ENCODE measurements at places on chromosomes 1 and 21.

- DNase-seq: peak; percentile 59
Observed at GRCh38 chr1:42765832-42766740, 742 bp downstream of the P3H1 start.

- DNase-seq: no peak
Observed at GRCh38 chr1:24865587-24865986, 64.5 kb downstream of the RUNX3 start.

DNA sequence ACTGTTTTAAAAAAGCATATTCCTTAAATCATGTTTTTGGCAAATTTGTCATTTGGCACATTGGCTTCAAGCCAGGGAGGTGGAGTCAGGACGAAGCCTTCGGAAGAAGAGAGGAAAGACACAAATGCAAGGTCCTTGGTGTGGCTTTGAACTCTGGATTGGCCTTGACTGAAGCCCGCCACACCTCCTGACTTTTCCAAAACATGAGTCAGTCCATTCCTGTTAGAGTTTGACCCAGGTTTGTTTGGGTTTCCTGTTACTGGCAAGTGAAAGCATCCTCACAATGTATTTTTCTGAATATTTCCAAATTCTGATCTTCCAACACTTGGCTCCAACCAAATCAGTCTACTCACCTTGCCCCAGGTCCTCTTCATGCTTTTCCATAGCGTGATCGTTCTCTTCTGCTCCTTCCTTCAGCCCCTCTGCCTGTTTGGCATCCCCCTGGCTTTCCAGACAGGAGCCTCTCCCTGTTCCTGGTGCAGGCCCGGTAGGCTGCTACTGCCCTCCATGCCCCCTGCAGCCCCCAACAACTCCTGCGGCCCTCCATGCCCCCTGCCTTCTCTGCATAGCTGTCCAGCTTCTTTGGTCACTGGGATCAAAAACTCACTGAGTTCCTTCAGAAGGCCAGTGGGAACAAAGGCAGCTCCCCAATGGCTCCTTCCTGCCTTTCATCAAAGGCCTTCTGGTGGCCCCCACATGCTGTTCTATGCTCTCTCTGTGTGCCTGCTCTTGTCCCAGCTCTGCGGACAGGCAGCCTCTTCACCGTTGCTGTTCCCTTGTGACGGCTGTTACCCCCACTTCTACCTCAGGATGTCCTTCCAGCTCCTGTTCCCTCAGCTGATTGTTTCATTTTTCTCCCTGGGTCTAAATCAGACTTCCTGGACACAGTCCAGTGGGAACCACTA lies 30.4 kb upstream of the SLC30A1 start:
- no peak for DNase-seq

- DNase-seq: no peak
Observed at GRCh38 chr1:204931768-204932572, 61.3 kb downstream of the NFASC start.

- no peak for DNase-seq
Observed at GRCh38 chr1:33010932-33011731, 25.6 kb downstream of the AK2 start.

GRCh38 chr1:20281801-20282200 lies 8.9 kb upstream of the VWA5B1 start:
- DNase-seq: no peak

DNA sequence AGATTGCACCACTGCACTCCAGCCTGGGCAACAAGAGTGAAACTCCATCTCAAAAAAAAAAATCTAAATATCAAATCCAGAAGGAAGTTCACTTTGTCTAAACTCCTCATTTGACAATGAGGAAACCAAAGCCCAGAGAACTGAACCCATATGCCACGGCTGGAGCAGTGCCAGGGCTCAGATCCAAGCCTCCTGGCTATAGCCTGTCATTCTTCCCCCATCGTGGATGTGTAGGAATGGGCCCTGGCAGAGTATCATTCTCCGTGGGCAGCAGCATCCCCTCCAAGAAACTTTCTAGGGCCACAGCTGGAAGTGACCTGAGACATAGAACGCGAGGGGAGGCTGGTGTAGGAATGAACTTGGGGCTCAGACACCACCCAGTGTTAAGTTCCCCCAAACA lies 47.2 kb downstream of the CAPN9 start:
- no peak for DNase-seq

GRCh38 chr1:235831148-235831547 lies 35.6 kb downstream of the LYST start:
- no peak for DNase-seq

- no peak for DNase-seq
Observed at GRCh38 chr1:42118125-42118524, 35.1 kb upstream of the GUCA2B start.

- no peak for DNase-seq
Observed at GRCh38 chr1:168806952-168807351, 77.9 kb upstream of the DPT start.

GRCh38 chr1:58107943-58108342 lies 438.6 kb downstream of the OMA1 start:
- no peak for DNase-seq

- DNase-seq: no peak
Observed at GRCh38 chr1:75625795-75626194, 14.9 kb upstream of the SLC44A5 start.

DNA sequence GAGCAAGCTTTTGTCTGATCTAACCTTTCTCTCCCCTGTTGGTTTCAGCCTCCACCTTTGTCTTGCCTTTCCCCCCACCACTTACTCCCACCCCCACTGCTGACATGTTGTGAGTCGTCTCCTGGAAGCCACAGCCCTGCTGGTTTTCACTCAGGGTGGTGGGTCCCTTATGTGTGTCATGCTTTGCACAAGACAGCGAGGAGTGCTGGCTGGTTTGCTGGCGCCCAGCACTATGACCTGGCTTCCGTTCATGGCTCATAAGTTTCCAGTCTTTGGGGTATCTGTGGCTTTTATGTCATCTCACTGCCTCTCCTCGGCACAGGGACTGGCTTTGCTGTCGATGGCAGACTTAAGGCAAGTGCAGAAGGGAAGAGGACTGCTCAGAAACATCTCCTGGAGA lies 177.7 kb downstream of the KIF26B start:
- DNase-seq: no peak

DNA sequence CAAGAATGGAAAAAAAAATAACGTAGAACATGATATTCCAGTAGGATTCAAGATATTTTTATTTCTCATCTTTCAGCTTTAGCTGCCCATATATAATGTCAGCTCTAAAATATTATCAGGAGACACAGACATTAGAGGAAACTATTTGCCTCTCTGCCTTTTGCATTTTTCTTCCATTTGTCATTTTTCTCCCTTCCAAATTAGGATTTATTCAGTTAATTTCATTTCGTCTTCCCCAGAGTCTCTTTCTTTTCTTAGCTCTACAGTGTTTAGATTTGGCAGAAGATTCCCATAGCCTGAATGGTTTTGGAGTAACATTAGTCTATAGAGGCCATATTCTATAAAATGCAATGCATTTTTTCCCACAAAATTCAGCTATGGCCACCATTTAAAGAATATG lies 5.1 kb upstream of the ENAH start:
- DNase-seq: no peak

- no peak for DNase-seq
Observed at GRCh38 chr1:185775501-185775900, 41.3 kb downstream of the HMCN1 start.

DNA sequence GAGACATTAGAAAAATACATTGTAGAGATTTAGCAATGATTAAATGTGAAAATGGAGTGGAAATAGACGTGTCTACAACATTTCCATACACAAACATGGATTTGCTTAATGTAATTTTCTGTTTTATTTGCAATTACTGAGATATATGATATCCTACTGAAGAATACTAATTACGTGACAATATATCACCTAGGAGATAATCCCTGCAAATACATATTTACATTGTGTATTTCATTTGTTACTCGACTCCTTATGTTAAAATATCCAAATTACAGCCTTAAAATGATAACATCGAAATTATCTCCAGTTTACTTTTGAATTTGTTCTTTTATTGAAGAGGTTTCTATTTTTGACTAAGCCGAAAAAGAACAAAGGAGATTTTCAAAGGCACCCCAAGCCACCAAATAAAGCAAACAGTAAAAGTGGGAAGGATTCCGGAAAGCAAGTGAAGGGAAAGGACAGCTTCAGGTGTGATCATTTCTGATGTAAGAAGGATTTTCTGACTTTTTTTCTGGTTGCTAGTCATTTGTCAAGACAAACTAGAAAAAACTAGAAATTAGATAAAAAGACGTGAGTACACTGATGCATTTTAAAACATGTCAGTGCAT lies 7.9 kb downstream of the LHX4 start:
- DNase-seq: no peak

DNA sequence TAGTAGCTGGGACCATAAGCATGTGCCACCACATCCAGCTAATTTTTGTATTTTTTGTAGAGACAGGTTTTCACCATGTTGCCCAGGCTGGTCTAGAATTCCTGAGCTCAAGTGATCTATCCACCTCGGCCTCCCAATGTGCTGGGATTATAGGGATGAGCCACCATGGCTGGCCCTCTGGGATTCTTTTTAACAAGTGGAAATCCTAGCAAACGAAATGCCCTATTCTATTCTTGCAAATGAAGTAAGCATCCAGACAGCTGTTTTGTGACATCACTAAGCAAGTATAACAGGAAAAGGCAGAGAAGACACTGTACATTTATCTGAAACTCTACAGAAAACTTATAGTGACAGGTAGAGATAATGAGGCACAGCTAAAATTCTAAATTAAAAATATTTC lies 86.4 kb downstream of the DDAH1 start:
- no peak for DNase-seq

GRCh38 chr1:55519937-55520683 lies 304.9 kb upstream of the USP24 start:
- DNase-seq: no peak

- no peak for DNase-seq
Observed at GRCh38 chr1:190663962-190664361, 186.3 kb upstream of the BRINP3 start.

- no peak for DNase-seq
Observed at GRCh38 chr1:208825300-208825699, 581.1 kb upstream of the PLXNA2 start.

GRCh38 chr1:193479187-193479586 lies 292.8 kb upstream of the B3GALT2 start:
- no peak for DNase-seq

GRCh38 chr1:82991569-82991968 lies 1007.4 kb downstream of the TTLL7 start:
- no peak for DNase-seq

DNA sequence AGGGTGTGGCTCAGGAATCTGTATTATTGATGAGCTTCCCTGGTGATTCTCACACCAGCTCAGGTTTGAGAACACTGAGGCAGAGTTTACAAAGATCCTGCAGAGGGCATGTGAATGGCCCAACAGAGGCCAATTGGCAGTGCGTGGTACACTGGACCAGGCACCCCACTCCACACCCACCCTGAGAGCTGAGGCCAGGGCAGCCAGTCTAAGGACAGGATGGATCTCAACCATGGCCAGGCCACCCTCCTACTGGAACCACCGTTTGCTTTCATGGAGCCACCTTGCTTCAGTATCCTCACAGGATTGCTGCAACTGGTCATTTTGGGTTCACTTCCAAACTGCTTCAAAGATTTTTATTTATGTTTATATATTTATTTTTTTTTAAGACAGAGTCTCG lies 7.3 kb upstream of the RASSF5 start:
- DNase-seq: no peak

DNA sequence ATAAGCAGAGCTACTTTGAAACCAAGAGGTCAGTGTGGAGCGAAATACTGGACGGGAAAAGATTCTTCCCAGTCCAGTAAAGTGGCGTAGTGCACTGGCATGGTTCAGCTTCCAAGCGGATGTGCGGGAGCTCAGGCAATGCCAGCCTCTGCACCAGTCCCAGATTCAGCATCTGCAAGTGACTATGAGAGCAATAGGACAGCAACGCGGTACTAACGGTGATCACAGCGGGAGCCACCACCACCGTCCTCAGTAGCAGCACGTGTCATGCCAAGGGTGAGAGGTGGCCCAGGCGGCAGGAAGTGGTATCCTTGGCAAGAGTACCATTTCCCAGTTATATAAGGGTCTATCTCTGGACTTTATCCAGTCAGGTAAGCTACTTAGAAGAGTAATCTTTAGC lies 17.8 kb downstream of the PLD5 start:
- DNase-seq: no peak

DNA sequence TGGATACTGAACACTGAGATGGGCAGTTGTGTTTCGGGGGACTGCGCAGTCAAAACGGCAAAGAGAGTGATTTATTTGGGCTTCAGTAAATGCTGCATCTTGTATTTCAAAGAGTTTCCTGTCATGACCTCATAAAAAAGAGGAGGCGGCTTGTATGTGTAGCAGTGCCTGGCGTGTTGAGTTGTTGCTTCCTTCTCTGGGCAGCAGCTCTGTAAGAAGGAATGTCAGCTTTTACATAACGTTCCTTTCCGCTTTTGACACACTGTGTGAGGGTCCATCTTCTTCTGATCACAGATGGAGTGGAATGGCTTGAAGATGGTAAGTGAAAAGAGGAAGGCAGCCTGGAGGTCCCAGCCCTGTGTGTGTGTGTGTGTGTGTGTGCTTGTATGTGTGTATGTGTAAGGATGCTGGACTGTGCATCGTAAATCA lies 941 bp downstream of the ELAVL4 start:
- no peak for DNase-seq

- no peak for DNase-seq
Observed at GRCh38 chr1:49306507-49307070, 529.9 kb upstream of the BEND5 start.

GRCh38 chr1:182357171-182357570 lies 34.4 kb downstream of the GLUL start:
- no peak for DNase-seq

DNA sequence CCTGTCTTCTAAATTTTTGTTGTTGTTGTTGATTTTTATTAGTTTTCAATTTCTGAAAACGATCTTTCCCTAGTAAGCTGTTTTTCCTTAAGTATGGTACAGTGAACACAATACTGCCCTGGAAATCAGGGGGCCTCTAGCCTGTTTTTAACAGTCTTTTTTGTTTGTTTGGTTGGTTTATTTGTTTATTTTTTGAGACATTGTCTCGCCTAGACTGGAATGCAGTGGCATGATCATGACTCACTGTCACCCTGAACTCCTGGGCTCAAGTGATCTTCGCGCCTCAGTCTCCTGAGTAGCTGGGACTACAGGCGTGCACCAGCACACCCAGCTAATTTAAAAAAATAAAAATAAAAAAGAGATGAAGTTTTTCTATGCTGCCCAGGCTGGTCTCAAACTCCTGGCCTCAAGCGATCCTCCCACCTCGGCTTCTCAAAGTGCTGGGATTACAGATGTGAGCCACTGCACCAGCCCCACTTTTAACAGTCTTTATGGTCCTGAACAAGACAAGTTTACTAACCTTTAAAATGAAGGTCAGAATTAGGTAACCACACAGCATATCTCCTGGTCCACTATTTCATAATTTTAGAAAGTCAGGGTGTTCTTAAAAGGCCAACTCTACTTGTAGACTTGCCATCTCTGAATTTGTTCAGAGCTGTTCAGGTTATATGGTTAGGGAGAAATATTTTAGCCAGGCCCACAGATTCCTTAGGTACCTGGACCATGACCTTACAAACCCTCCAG lies 35.4 kb downstream of the TBCE start:
- DNase-seq: no peak

GRCh38 chr1:86155807-86156565 lies 586 bp downstream of the COL24A1 start:
- no peak for DNase-seq

- DNase-seq: peak; percentile 57
Observed at GRCh38 chr1:211613108-211613947, 34.4 kb upstream of the SLC30A1 start.
